Right renal pelvis (tissue), 4 donors: ENCODE measurements at places on chromosomes 7 and 10.

DNA sequence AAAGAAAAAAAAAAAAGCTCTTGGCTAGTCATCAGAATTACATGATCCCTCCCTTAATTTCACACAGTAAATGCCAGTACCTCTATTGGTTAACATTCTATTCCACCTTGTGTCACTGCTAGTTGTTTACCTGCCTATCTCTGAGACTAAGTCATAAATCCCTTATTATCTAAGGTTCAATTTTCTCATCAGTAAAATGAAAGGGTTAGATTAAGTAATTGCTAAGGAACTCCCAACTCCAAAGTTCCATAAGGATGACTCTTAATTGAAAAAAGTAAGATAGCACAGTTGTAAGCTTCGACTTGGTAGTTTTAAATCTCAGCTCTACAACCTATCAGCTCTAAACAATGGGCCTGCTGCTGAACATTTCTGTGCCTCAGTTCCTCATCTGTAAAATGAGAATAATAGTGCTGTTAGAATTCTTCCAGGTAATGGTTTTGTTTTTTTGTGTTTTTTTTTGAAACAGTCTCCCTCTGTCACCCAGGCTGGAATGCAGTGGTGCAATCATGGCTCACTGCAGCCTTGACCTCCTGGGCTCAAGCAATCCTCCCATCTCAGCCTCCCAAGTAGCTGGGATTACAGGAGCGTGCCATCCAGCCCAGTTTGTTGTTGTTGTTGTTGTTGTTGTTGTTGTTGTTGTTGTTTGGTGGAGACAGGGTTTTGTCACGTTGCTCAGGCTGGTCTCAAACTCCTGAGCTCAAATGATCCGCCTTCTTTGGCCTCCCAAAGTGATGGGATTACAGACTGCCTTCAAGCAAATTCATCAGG lies 35.6 kb downstream of the SRPK2 start:
- no peak for DNase-seq

GRCh38 chr7:55147101-55147500 lies 128.3 kb downstream of the EGFR start:
- DNase-seq, result no peak

DNA sequence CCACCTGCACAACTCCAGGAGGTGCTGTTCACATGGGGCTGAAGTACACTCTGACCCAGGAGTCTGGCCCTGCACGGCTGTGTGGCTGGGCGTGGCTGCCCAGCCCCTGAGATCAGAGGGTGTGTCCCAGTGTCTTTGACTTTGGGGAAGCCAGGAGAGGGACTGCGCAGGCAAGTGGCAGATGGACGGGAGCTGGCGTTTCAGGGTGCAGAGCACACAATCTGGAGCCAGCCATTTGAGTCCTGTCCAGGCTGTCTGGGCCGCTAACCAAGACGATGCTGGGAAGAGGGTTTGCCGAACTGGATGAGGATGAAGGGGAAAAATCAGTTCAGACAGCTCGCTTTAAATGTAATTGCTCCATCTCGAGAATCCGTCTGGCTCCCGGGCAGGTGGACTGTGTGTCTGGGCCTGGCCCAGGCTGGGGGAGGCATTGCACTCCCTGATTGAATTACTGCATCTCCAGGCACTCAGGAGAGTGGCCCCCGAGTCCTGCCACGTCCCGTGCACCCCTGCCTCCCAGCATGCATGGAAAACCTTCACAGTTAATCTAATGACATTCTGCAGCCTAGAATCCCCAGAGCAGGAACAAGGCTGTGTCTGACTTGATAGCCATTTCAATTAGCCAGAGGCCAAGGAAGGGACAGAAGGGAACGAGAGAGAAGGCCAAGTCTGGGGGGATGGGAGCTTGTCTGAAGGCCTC lies 120.8 kb upstream of the NANOS1 start:
- DNase-seq, result no peak

DNA sequence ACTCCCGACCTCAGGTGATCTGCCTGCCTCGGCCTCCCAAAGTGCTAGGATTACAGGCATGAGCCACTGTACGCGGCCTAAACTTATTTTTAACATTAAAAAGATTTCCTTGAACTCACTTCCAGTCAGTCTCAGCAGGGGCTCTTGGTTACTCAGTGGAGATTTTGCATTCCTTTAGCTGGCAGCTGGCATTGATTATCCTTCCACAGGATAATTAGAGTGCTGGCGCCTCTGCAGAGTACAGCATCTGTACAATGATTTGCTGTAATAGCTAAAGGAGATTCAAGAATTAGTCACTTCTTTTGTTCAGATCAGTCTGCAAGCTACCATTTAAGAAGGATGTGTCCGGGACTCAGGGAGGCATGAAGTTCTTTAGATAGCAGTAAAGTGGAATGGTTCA lies 125.0 kb upstream of the NPY start:
- DNase-seq, result no peak

- no peak for DNase-seq
Observed at GRCh38 chr7:88243345-88243909, 23.6 kb upstream of the SRI start.

- no peak for DNase-seq
Observed at GRCh38 chr7:20299647-20300312, 30.9 kb upstream of the ITGB8 start.

DNA sequence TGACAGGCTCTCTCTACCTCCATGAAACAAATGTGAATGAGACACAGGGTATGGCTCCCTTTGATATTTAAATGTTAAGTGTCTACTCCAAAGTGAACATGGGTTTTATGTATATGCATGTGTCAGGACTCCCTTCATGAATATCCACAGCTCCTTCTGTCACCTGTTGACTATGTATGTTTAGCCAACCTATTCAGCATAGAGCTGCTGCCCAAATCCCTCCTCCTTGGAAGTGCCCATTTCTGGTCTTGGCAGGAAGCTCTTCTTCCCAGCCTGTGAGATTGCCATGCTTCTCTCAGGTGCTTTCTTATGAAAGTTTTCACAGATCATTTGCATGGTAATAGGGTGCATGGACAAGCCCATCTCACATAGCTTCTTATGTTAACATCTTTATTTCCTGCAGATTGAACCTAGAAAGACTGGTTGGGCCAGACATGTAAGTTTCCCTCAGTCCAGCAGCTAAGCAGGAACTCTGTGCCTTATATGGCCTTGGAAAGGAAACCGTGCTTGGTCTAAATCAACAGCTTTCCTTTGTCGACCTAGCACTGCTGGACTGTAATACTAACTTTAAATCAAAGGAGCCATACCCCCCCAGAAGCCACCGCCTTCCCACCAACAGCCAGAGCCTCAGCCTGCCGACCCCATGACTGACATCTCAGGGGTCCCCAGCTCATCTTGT lies 288.9 kb downstream of the ADARB2 start:
- no peak for DNase-seq

- no peak for DNase-seq
Observed at GRCh38 chr7:137354396-137354795, 10.9 kb upstream of the PTN start.

DNA sequence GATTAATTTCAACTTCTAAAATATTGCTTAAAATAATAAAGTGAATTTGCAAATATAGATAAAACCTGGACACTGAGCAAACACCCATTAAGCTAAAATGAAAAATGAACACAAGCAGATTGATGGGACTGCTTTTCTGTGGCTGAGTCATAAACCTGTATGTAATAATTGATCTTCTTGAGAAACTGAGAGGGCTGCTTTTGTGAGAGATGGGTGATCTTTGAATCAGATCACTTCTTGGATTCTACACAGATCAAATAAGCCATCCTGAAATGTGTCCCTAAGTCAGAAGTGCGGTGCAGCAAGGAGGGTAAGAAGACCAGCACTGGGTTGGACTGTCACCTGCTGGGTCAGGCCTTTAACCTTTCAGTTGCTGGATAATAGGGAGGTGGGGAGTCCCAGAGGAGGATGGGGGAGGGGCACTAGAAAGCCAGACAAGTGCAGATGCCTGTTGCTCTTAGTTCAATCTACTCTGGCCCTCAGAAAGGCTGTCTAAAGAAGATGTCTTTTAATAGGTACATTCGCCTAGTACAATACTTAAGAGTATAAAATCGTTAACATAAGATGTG lies 178.2 kb upstream of the NAMPT start:
- DNase-seq, result no peak

GRCh38 chr10:29140991-29141390 lies 147.9 kb upstream of the LYZL1 start:
- no peak for DNase-seq

DNA sequence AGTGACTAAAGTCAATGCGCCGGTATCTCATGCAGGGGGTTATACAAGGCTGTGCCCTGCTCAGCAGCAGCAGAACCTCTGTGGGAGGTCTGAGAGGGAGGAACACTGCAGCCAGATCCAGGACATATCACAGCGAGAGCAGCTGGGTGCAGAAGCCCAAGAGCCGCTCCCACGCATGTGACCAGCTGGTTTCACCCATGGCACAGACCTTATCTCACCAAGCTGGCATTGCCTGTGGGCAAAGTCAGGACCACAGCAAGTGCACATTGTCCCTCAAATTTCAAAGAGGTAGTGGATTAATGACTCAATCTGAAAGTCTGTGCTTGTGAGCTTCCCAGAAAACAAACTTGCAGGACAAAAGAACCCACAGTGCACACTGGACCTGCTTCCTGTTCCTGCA lies 31.6 kb upstream of the AKR1C1 start:
- no peak for DNase-seq

DNA sequence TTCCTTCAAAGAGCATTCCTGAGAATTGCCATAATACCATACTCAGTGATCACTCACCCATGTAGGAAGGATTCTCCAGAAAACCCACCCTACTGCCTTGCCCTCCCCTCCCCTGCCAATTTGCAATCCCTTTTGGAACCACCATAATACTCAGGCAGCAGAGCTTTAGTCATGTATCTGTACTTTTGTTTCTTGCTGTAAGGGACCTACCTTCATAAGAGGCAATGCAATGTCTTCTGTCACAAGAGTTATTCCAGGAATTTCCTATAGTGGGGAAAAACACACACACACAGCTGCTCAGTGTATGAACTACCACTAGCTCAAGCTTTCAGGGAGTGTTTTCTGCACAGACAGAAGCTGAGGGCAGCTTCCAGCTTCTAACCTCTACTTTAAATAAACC lies 67.0 kb downstream of the GSAP start:
- no peak for DNase-seq
